Tibial artery (tissue), 4 donors: ENCODE measurements at places on chromosomes 4 and X.

DNA sequence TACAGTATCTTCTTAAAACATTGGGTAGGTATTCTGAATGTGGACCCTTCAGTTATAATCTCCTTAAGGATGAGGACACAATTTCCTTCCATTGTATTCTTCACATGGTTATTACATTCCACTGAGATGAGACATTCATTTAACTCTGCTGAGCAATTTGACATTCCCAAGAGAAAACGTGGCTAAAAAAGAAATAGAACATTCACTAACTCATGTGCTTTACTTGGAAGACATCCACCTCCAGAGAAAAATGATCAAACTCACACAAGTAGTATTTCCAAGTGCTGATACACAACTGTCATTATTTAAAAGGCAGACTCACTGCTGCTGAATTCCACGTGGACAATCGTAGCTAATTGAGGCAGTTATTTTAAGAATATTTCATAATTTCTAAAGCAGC, 227.9 kb upstream of the ANKRD50 start:
- no peak for DNase-seq

GRCh38 chr4:78410676-78411075, 140.9 kb upstream of the ANXA3 start:
- no peak for DNase-seq

- DNase-seq = no peak
Measured at GRCh38 chr4:88041626-88042025, 34.2 kb downstream of the PKD2 start.

DNA sequence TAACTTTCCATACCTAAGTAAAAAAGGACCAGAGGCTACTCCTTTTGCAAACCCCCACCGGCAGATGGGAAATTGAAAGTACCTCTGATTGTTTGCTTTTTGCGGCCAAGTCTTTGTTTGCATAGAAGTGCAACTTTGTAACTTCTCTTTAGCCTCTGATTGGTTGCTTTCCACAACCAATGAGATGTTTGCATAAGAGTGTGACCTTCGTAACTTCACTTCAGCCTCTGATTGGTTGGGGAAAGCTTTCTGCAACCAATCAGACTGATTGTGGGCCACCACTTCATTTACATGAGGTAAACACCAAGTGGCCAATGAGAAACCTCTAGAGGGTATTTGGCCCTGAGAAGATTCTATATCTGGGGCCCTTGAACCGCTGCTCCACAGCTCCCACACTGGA, 48.8 kb upstream of the PGRMC1 start:
- no peak for DNase-seq

DNA sequence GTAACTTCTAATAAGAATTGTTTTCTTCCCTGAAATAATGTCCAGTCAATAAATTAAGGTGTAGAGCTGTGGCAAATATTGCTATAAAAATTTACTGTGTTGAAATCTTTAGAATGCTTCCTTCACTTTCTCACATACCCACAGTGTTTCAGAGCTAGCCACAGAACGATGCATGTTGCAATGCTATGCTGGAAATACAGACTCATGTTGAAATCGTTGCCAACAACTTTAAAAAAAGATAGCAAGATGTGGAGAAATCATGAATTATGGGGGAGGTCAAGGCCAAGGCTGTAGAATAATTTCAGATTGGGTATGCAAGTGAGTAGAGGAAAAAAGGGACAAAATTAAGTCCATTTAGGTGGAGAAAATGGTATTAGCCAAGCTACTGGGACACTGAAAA, 204.8 kb downstream of the VEGFC start:
- no peak for DNase-seq

DNA sequence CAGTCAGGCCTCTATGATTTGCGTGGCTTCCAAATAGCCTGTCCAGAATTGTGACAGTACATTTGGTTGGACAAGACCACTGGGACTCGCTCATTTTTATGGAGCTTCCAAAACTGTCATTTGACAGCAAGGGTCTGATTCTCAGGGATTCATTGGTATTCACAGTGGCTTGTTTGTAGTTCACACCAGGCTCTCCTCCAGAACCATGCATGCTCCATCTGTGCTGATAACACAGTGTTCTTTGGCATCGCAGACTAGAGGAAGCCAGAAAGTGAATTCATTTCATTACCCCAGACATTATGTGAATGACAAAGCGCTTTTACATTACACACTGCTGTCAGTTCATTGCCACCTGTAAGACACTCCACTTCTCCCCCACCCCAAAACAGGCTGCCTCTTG, 208.3 kb downstream of the ARHGAP10 start:
- no peak for DNase-seq
